ENCODE measurements at places on chromosomes 7 and 10.

DNA sequence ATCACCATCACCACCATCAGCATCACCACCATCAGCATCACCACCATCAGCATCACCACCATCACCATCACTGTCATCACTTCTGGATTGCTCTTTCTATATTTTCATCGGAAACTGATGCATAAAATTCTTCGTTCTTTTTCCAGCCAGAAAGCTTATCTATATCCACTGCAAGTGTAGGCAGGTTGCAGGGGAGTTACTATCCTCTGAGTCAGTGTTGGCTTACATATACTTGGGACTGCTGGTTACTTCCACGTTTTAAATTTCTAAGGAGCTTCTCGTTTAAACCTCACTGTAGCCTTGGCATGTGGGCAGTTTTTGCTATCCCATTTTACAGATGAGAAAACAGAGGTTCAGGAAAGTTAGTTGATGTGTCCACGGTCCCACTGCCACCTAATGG lies 66.1 kb downstream of the FOXL3 start:
- DNase-seq = no peak

GRCh38 chr7:106012935-106013439 lies 49.9 kb downstream of the CDHR3 start:
- DNase-seq = no peak

DNA sequence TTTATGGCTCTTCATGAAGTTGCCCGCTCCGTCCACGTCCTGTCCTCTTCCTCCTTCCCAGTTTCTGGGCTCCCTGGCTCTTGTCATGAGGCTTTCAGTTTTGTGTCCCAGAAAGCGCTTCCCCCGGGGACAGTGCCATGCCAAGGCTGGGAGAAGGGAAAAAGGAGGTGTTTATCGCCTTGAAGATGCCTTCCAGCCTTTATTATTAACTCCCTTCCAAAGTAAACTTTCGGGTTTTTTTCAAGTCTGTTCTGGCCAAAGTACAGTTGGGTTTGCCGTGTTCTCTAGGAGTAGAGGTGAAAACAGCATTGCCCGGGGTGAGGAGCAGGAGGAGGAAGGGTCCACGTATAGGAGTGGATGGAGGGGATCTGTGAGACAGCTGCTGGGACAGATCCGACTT lies 117.2 kb downstream of the CUX1 start:
- DNase-seq = no peak

GRCh38 chr7:99790407-99790806 lies 6.4 kb upstream of the CYP3A4 start:
- DNase-seq = no peak

DNA sequence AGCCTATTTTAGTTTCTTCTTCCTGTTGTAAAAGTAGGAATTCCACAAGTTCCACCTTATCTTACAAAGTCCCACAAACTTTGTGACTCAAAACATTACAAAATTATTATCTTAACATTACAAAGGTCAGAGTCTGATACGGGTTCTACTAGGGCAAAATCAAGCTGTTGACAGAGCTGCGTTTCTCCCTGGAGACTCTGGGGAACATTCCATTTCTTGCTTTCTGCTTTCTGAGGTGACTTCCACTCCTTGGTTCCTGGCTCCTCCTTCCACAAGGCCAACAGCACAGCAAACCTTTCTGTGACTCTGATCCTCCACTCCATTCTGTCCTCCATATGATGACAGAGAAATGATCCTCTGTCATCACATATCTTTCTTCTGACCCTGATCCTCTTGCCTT lies 10.6 kb downstream of the OR2F1 start:
- DNase-seq = no peak

GRCh38 chr7:30225863-30226613 lies 58.4 kb upstream of the ZNRF2 start:
- no peak for DNase-seq

- peak; percentile 26 for DNase-seq
These were observed at the start of gene ASB13 for GRCh38 chr10:5666008-5666840. Gene ASB13, minus strand, starts transcription at chr10:5666595. Its CDS starts 44 bp downstream, at chr10:5666551.

GRCh38 chr7:157410831-157411556 lies 74.2 kb downstream of the DNAJB6 start:
- DNase-seq = no peak

- DNase-seq = no peak
These were observed 16.0 kb upstream of the ZNF273 start for GRCh38 chr7:64886956-64887545.

DNA sequence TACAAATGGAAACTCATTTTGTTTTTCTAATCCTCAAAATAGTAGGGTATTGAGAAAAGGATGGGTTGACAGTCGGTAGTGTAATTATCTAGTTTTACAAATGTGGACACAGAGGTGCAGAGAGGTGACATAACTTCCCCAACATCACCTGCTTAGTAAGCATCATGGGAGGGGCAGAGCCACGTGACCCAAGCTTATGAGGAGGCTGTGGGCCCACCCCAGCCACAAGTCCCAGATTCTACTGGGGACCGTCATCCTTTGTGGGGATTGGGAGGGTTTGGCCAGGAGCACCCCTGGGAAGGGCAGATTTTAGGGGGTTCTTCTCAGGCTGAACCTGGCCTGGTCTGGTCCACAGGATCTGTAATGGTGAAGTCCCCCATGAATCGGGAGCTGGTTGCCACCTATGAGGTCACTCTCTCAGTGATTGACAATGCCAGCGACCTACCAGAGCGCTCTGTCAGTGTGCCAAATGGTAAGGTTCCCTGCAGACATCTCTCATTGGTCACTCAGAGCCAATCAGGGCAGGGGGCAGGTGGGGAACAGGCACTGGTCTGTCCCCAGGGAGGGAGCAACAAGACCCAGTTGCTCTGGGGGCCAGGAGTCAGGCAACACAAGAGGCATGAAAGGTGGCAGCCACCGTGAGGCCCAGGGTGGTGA lies 23.6 kb upstream of the VSIR start:
- no peak for DNase-seq

DNA sequence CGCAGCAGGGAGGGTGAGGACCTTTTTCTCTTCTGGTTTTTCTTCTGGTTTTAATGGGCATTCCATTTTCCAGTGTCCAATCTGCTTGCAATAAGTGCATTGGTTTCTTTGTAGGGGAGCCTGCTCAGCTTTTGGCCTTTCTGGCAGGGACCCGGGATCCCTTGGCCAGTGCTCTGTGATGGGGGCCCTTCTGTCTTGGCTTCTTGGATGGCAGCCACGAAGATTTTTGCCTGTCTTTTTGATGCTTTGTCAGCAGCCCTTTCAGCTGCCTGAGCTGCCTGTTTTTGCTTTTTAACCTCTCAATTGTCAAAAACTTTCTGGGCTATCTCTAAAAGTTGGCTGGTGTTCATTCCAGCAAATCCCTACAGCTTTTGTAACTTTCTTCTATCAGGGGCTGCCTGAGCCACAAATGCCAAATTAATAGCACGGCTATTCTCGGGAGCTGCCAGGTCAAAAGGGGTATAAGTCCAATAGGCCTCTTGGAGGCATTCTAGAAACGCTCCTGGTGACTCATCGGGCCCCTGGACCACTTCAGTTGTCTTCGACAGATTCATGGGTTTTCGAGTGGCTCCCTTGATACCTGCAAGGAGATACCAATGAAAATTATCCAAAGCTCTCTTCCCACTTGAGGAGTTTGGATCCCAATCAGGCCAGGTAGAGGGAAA lies 179.9 kb upstream of the MBL2 start:
- DNase-seq = no peak

DNA sequence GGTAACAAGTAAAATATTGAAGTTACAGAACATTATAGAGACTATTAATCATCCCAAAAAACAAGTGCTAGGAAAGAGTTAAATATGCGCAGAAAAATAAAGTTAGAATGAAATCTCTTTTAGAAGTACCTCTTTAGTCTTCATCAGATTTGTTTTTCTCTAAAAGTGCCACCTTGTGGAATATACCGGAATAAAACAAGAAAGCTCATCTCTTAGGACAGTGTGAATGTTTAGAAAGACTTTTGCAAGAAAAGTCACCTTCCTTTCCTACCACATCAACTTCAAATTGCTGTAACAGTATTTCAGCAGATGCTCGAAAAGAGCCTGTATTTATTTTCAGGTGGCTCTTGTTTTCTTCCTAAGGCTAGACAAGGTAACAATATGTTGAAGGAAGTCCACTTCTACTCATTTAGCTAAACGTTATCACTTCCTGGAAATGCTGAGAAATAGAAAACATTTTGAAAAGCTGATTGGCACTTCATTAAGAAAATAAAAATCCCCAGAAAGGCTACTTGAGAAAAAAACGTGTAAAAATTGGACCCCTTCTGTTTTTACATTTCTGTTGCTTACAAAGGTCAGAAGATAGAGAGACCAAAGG lies 19.8 kb upstream of the FAM133B start:
- DNase-seq = no peak

- no peak for DNase-seq
These were observed 98.7 kb downstream of the DNAH11 start for GRCh38 chr7:21641546-21641945.

DNA sequence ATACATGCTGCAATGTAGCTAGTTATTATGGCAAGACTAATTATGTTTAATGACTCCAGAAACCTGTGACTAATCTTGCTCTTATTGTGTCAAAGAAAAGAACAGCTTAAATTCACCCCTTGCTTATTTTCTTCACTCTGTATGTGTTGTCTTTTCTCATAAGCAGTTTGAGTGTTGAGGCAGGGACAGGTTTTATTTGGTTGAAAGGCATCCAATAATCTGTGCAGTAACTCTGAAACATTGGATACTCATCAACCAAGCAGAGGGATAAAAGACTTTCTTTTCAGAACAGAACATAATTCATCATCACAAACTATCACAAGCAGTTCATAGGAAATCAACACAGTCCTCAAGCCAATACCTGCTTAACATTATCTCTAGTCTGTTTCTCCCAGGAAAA lies 797.6 kb upstream of the MBL2 start:
- no peak for DNase-seq

GRCh38 chr10:14781763-14782162 lies 7.1 kb upstream of the FAM107B start:
- DNase-seq = no peak

GRCh38 chr7:55308186-55308929 lies 56.8 kb upstream of the LANCL2 start:
- DNase-seq = no peak

DNA sequence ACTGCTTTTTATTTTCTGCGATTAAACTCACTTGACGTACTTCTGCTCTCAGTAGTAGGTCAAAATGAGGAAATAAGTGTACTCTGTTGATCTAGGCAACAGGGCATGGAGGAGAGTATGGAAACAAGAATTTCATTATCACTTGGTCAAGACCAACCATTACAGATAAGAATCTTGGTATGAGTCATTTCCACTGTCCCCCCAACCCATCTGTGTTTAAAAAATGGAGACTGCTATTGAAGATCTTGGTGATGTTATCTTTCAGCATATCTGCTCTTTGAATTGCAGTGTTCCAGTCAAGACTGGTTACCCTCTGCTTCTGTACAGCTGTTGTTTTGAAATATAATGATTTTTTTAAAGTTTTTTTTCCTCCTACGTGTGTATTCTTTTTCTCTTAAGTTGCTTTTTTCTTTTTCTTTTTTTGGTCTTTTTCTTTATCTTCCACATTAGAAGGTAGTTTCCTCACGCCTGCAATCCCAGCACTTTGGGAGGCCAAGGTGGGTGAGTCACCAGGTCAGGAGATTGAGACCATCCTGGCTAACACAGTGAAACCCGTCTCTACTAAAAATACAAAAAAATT lies 11.7 kb downstream of the STAM start:
- DNase-seq = no peak

GRCh38 chr10:117139581-117140524 lies 1.8 kb upstream of the VAX1 start:
- no peak for DNase-seq

DNA sequence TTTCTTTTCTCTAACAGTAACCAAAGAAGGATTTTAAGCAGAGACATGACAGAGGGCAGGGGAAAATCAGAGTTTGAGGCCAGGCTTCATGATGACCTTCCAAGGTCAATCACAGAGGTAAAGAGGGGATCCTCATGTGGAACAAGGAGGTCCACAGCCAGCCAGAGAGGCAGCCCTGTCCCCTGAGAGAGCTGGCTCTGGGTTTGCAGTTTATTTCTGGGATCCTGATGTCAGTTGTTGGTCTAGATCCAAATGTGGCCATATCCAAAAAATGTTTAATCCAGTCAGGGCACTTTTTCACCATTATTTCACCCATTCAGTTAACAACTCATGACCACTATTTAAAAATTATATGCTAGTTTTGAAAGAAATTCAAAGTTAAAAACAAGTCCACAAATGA lies 45.6 kb downstream of the GPR141 start:
- no peak for DNase-seq

- no peak for DNase-seq
These were observed 35.2 kb downstream of the FAM53B start for GRCh38 chr10:124708922-124709520.

DNA sequence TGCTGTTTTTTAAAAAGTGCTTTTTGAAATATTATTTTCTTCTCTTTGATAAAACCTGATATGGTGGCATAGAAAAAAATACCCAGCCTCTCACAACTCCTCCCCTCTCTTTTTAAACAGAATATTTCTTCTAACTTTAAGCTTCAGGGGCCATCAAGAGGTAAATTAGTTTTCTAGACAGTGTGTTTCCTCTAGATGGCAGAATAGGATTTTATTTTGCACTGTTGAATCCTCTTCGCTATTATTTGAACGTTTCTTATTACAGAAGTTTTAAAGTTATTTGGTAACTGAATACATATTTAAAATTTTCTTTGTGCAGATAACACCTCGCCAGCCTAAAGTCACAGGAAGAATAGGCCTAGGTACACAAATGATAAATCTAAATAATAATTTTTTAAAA lies 30.3 kb downstream of the ARL5B start:
- DNase-seq = no peak

DNA sequence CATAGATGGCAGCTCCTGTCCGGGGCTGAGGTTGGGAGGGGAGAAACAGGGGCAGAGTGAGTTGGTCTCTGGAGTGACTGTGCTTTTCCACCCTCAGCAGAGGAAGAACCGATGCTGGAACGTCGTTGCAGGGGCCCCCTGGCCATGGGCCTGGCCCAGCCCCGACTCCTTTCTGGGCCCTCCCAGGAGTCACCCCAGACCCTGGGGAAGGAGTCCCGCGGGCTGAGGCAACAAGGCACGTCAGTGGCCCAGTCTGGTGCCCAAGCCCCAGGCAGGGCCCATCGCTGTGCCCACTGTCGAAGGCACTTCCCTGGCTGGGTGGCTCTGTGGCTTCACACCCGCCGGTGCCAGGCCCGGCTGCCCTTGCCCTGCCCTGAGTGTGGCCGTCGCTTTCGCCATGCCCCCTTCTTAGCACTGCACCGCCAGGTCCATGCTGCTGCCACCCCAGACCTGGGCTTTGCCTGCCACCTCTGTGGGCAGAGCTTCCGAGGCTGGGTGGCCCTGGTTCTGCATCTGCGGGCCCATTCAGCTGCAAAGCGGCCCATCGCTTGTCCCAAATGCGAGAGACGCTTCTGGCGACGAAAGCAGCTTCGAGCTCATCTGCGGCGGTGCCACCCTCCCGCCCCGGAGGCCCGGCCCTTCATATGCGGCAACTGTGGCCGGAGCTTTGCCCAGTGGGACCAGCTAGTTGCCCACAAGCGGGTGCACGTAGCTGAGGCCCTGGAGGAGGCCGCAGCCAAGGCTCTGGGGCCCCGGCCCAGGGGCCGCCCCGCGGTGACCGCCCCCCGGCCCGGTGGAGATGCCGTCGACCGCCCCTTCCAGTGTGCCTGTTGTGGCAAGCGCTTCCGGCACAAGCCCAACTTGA lies 2.7 kb downstream of the REPIN1 start:
- no peak for DNase-seq

- DNase-seq = no peak
These were observed 76.8 kb downstream of the CLEC2L start for GRCh38 chr7:139600306-139600705.

Measured in stimulated activated CD4-positive, alpha-beta T cell treated with anti-CD3 and anti-CD28 coated beads, TNF-alpha, amount 100 ng/mL, for 4 hours (primary cell).